SK-N-SH (cell line): ENCODE measurements at places on chromosomes 12 and 14. TPM values are rescaled to one million over a fixed set of nuclear protein-coding genes. Genes with fewer than 3 reads are reported as not detected.

The EXOC3L4 gene
- polyA plus RNA-seq: 0.21 and 0.46 TPM in 2 replicates

The PRH1 gene
- 2.0 and 3.6 TPM in 2 replicates for polyA plus RNA-seq

DNA sequence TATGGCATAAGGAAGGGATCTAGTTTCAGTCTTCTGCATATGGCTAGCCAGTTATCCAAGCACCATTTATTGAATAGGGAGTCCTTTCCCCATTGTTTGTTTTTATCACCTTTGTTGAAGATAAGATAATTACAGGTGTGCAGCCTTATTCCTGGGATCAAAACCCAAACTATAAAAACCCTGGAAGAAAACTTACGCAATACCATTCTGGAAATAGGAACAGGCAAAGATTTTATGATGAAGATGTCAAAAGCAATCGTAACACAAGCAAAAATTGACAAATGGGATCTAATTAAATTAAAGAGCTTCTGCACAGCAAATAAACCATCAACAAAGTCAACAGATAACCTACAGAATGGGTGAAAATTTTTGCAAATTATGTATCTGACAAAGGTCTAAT is 128.5 kb upstream of the DCN start:
- no peaks in the 10 kb centered on the region for H3K4me1 ChIP-seq
- no peaks in the 10 kb centered on the region for H3K27me3 ChIP-seq
- no peak overlapping the region for H3K4me3 ChIP-seq
- no peaks in the 10 kb centered on the region for H3K36me3 ChIP-seq

DNA sequence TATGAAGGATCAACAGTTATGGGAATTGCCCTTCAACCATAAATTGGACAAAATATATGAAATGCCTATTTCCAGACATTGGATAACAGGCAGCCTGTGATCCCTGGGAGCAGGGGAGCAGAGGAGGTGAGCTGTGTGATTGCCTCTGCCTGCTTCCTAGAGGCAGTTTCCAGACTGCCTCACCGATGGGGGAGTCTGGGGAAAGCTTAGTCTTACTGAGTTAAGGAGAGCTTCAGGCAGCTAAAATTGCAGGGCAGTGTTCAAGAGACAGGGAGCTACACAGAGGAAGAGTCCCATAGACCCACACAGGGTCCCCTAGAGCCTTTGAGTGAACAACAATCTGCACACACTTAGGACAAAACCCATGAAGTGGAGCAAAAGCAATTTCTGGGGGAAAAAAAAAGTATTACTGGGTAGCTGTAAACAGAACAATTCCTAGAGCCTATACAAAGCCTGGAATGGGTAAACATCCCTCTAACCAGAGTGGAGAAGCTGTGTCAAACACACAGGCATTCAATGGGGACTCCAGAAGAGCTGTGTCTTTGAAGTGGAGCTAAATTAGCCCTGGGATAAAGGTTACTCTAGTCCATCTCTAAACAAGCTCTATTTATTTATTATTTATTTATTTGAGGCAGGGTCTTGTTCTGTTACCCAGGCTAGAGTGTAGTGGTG is 48.3 kb upstream of the ACTN1 start:
- no peak overlapping the region for H3K4me3 ChIP-seq
- no peaks in the 10 kb centered on the region for H3K36me3 ChIP-seq
- no peak for DNase-seq
- H3K27me3 ChIP-seq: no peaks in the 10 kb centered on the region
- no peaks in the 10 kb centered on the region for H3K4me1 ChIP-seq

GRCh38 chr12:62784576-62784975 is 150.4 kb downstream of the PPM1H start:
- H3K4me3 ChIP-seq: no peak overlapping the region
- H3K27ac ChIP-seq: no peak overlapping the region
- peaks cover 7% of the 10 kb centered on the region for H3K4me1 ChIP-seq
- H3K27me3 ChIP-seq: no peaks in the 10 kb centered on the region
- no peak for DNase-seq
